Sciatic nerve (tissue), 2 donors: ENCODE measurements at places on chromosomes 3 and 15. TPM values are rescaled to one million over a fixed set of nuclear protein-coding genes. Genes with fewer than 3 reads are reported as not detected.

GRCh38 chr3:105495021-105495420 is 128.3 kb downstream of the ALCAM start:
- DNase-seq = no peak

GRCh38 chr15:62901909-62902546 is 140.5 kb upstream of the TPM1 start:
- no peak for DNase-seq

The AHSG gene
- not detected for total RNA-seq

DNA sequence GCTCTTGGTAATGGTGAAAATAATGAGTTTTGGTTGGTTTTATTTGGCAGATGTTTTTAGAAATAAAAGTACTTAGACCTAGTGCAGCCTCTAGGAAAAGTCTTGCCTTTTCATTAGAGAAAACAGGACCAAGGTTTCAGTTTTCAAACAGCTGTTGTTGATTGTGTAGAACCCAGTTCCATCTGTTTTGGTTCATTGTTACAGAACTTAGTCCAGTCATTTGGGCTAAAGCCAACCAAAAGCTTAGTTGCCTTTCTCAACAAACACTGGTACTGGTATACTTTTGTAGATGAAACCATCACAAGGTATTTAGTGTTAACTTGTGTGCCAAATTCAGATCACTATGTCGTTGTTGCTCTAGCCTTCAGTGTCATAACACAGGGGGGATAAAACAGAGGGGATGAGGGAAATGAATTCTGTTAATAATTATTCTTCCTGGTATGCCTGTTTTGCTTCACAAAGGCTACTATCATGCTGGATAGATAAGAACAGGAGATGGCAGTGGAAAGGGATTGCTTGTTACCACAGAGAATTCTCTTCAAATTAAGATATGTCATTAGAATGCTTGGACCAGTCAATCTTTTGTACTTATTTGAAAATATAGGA is 12.6 kb upstream of the APH1B start:
- no peak for DNase-seq

DNA sequence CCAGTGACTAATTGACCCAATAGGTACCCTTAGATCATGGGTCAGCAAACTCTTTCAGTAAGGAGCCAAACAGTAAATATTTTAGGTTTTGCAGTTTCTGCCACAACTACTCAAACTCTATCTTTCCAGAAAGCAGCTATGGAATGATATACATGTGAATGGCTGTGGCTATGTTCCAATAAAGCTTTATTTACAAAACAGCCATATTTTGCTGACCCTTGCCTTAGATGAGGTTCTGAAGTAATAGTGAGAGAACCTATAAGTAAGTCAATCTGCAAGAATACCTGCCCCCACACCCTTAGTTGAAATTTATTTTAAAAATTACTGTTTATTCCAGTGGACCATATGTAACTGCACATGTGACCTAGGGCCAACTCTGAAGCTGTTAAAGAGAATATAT is 134.0 kb downstream of the CMSS1 start:
- DNase-seq = no peak

DNA sequence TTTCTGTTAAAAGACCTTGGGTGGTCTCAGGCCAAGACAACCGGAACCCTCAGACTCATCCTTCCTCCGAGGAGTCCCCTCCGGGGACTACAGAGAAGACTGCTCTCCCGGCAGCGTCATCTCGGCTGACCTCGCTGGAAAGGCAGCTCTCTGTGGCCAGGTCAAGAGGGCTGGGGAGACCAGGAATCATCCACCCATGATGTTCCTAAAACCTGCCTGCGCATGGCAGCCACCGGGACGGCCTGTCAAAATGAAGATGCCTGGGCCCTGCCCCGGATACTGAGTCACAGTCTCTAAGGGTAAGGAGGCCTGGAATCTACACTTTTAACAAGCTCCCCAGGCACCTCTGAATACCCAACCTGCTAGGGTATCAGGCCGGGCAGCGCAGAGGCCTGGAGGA is 78.6 kb downstream of the RPN1 start:
- DNase-seq = no peak

DNA sequence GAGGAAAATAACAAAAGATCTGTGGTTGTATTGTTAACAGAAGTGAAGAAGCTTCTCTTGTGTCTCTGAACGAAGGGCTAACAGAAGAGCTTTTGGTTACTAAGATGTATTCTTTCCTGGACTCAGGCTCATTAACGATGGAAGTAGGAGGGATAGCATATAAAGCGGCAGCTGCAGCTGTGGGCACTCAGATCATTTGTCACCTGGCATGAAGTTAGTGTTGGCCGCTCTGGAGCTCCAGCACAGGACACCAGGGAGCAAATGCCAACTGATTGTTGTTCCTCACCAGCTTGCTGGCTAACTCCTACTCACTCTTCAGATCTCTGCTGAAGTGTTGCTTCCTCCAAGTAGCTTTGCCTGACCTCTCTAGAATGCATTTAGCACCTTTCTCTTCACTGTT is 15.5 kb upstream of the SLITRK3 start:
- no peak for DNase-seq

The ADAMTS9 gene
- total RNA-seq = 185 TPM

DNA sequence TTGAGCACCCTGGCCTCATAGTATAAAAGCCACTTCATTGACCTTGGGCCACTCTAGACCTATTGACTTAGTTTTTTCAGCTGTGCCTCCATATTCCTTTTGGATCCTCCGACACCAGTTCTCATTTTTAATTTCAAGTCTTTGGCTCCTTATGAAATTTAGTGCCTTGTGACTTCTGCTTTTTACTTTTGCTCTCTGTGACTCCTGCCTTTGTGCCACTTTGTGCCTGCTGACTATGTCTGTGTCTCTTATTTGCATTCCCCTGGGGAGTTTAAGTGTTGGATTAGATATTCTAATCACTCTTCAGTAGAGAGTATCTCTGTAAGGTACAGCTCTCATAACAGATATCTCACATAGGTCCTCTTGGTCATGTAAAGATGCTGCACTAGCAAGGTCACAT is 39.6 kb upstream of the GPR149 start:
- no peak for DNase-seq
